Upper lobe of right lung (tissue), 1 donor: ENCODE measurements at places on chromosomes 3 and 15. TPM values are rescaled to one million over a fixed set of nuclear protein-coding genes. Genes with fewer than 3 reads are reported as not detected.

GRCh38 chr3:183159333-183159732 is 3.2 kb downstream of the LAMP3 start:
- peaks cover 23% of the 10 kb centered on the region for H3K27me3 ChIP-seq
- no peak for DNase-seq
- peak overlapping the region; percentile 70 for H3K27ac ChIP-seq
- H3K4me3 ChIP-seq = peak overlapping the region; percentile 59
- H3K4me1 ChIP-seq = peaks cover 3% of the 10 kb centered on the region
- no peaks in the 10 kb centered on the region for H3K36me3 ChIP-seq

DNA sequence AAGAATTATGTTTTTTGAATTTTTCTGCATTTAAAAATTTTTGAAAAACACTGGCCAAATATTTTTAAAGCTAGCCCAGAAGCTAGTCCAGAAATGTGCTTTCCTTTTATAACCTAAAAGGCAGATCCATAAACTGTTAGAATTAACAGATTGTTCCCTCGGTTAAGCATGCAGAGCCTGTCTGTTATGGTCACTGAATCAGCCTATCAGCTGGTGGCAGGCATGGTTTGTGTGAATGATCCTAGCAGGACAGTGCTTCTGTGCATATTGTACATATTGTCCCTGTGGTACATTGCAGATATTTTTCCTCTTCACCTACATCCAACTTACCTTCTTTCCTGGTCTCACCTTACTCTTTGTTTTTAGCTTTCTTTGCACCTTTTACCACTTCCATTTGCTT is 53.3 kb downstream of the RARB start:
- H3K36me3 ChIP-seq = no peaks in the 10 kb centered on the region
- H3K27ac ChIP-seq = no peak overlapping the region

GRCh38 chr3:150149651-150150051 is 179.0 kb upstream of the PFN2 start:
- no peaks in the 10 kb centered on the region for H3K4me1 ChIP-seq
- no peak for DNase-seq
- no peaks in the 10 kb centered on the region for H3K36me3 ChIP-seq
- no peaks in the 10 kb centered on the region for H3K27me3 ChIP-seq

DNA sequence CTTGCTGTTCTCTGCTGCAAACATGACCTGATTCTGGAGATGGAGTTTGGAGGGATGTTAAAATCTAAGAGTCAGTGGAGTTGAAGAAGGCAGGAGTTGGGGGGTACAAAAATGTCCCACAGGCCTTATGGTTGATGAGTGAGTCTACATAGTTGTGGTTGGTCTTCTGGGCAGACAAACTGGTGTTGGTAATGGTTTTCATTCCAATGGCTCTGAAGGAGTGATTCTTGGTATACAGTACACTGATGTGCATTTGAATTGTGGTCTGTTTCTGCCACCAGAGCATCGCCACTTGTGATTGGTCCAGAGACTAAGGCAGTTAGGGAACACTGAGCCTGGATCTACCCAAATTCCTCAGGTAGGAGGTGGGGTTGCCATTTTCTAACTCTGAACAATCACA is 514.1 kb upstream of the CFAP20DC start:
- H3K4me1 ChIP-seq = no peaks in the 10 kb centered on the region
- H3K36me3 ChIP-seq = no peaks in the 10 kb centered on the region
- H3K4me3 ChIP-seq = no peak overlapping the region
- no peaks in the 10 kb centered on the region for H3K27me3 ChIP-seq

- H3K36me3 ChIP-seq = no peaks in the 10 kb centered on the region
These were observed 112.4 kb downstream of the ABI3BP start for GRCh38 chr3:100880845-100881244.

ANKRD63 gene
- not detected for total RNA-seq

DNA sequence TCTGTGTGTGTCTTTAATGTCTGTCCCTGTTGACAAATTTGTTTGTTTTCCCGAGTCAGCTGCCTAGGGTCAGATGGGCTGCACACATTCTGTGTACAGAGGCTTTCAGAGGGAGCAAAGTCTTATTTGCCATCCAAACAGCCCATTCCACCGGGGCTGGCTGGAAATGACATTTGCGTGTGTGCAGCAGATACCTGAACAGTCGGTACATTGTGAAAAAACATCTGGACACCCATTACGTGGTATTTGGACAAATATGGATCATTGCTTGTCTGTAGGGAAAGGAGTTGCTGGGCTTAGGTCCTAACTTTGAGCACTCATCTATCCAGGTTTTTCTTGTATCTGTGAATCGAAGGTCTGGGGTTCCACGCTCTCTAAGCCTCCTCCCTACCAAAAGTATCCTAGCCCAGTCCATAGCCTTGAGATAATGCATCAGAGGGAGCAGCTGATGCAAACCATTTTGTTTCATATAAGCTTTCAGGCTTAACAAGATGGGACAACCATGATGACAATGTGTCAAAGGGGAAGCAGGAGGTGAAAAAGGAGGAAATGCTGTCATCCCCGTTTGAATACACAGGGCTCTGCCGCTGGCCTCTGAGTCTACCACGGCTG is 22.2 kb upstream of the CMTM8 start:
- H3K4me3 ChIP-seq = no peak overlapping the region
- no peaks in the 10 kb centered on the region for H3K27me3 ChIP-seq
- H3K4me1 ChIP-seq = no peaks in the 10 kb centered on the region
- no peaks in the 10 kb centered on the region for H3K36me3 ChIP-seq
- no peak for DNase-seq
- no peak overlapping the region for H3K27ac ChIP-seq

WDR93 gene
- total RNA-seq = not detected

DNA sequence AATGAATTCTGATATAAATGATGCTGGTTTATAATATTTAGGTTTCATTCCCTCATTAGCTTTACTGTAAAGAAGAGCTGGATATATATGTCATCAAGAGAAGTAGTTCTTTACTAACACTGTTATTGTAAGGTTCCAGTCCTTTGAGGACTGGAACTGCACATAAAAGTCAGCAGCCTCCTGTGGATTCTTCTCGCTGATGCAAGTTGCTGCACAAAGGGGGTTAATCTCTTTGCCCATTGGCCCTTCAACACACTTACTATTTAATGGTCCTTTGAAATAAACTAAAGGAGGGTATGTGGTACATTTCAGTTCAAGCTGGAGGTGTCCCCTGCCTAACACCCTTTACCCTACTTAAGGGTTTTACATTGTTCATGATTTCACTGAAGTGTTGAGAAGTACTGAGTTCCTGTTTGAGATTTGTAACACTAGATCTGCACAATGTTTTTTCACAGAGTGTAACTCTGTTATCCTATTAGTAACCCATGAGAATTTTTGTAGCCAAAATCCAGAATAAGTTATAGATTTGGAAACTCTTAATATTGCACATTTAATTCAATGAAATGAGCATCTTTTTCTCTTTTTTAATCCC is 43.9 kb downstream of the NR2C2 start:
- no peaks in the 10 kb centered on the region for H3K27me3 ChIP-seq
- no peak for DNase-seq
- no peak overlapping the region for H3K27ac ChIP-seq
- peaks cover 15% of the 10 kb centered on the region for H3K4me1 ChIP-seq

PLA2G4D gene
- not detected for total RNA-seq

DNA sequence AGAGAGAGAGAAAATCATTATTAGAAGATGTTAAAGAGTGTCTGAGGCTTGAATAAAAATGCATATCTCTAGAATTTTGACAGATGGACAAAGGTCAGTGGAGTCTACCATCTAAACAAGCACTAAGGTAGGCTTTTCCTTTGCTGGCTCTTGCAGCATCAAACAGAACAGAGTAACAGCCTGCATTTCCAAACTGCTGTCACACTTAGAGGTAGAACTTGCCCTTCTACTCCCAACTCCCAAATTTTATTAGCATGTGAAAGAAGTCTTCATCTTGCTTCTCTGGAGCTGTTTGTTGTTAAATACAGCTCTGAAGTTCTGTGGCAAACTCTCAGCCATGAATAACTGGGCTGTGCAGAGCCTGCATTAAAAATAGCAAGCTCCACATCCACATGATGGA is 4.1 kb upstream of the MB21D2 start:
- no peaks in the 10 kb centered on the region for H3K36me3 ChIP-seq
- no peaks in the 10 kb centered on the region for H3K27me3 ChIP-seq
- H3K4me1 ChIP-seq = peaks cover 6% of the 10 kb centered on the region
- H3K27ac ChIP-seq = no peak overlapping the region

DNA sequence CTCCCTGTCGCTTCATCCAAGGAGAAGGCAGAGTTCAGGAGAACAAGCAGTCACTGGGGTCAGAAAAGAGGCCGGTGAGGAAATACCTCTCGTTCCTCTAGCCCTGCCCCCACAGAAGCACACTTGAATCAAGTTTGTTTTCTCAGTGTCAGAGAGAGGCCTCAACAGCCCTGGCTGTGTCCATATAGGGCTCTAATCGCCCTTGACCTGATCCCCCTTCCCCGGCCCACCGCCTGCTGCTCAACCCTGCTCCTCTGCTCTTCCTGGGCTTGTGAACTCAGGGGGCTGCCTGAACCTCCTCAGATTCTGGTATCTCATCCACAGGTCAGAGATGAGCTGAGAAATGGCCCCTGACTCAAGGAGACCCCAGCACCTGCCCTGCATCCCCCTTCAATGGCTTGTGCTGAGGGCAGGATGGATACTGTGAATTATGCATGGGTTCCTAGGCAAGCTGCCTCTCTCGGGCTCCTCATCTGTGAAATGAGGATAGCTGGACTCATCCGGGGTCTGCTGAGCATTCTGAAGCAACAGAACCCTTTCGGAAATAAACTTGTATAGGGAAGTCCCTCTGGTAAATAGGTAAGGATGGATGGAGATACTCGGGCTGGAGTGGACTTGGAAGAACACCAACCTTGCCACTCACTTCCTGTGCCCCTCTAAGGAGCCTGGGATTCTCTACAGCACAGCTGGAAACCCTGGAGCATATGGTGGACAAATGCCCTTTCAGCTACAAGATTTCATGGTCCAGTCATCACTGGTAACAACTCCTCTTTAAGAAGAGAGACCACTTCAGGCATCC is 147.5 kb downstream of the STT3B start:
- no peaks in the 10 kb centered on the region for H3K27me3 ChIP-seq
- peak; percentile 65 for DNase-seq
- no peaks in the 10 kb centered on the region for H3K4me1 ChIP-seq
- no peaks in the 10 kb centered on the region for H3K36me3 ChIP-seq

DNA sequence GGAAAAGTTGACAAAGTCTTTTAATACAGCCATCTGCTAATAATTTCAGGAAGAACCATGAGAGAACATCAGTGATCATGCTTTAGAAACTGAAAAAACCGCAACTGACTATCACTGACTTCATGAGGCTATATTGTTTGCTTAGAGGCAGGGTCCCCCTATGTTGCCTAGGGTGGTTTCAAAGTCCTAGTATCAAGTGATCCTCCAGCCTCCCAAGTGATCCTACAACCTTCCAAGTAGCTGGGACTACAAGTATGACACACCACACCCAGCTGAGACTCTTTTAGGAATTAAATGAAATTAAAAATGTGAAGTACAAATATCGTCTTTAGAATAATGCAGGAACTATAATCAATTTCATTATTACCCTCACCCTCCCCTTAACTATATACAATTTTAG is 58.3 kb upstream of the CSPG5 start:
- no peak overlapping the region for H3K27ac ChIP-seq
- H3K36me3 ChIP-seq = peaks cover 65% of the 10 kb centered on the region
- H3K4me3 ChIP-seq = no peak overlapping the region
- no peak for DNase-seq
- no peaks in the 10 kb centered on the region for H3K4me1 ChIP-seq

UBAP1L gene
- total RNA-seq = 4.9 TPM

DNA sequence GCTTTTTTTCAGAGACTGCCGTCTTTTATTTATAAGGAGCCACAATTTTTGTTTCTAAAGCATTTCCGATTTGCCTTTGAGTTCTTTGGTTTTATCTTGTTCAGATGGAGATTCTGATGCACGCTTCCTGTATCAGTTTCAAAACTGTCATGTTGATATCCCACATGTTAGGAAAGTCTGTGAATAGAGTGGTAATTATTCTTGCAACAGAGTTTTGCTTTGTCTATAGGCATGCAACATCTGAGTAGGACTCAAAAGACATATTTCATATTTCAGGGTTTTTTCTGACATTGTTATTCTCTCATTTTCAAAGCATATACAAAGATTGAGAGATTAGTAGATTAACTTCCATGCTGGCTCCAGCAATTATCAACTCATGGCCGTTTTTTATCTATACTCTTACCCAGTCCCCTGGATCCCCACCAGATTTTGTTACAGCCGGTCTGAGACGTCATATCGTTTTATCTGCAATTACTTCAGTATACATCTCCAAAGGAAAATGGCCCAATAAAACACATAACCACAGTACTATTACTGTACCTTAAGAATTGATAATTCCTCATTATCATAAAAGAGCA is 22.4 kb downstream of the PAQR5 start:
- H3K36me3 ChIP-seq = no peaks in the 10 kb centered on the region
- DNase-seq = no peak
- H3K4me3 ChIP-seq = no peak overlapping the region
- H3K4me1 ChIP-seq = peaks cover 12% of the 10 kb centered on the region
- H3K27ac ChIP-seq = peak overlapping the region; percentile 14

- H3K4me3 ChIP-seq = no peak overlapping the region
- no peaks in the 10 kb centered on the region for H3K36me3 ChIP-seq
- DNase-seq = no peak
- no peaks in the 10 kb centered on the region for H3K4me1 ChIP-seq
- no peak overlapping the region for H3K27ac ChIP-seq
These were observed 2.1 kb downstream of the MAGEL2 start for GRCh38 chr15:23645371-23646164.

DAZL gene
- total RNA-seq = not detected

PLCB2 gene
- 61.2 TPM for total RNA-seq

DNA sequence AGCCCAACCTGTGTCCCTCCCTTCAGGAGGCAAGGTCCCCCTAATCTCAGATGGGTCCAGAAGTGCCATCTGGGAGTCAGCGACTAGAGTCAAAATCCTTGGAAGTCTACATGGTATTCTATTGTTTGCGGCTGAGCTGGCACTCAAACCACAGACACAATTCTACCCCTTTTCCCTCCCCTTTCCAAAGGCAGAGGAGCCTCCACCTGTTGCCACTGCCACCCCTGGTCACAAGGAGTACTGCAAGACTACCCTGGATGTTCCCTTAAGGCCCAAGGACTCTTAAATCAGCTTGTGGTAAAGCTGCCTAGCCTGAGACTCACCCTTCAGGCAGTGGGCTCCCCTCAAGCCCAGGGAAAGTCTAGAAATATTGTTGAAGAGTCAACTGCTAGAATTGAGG is 4.3 kb upstream of the OR5H6 start:
- no peaks in the 10 kb centered on the region for H3K4me1 ChIP-seq
- H3K27ac ChIP-seq = no peak overlapping the region
- no peak overlapping the region for H3K4me3 ChIP-seq

- no peak for DNase-seq
- H3K4me1 ChIP-seq = no peaks in the 10 kb centered on the region
- no peak overlapping the region for H3K27ac ChIP-seq
These were observed 356.5 kb downstream of the ZIC4 start for GRCh38 chr3:147049821-147050220.

DNA sequence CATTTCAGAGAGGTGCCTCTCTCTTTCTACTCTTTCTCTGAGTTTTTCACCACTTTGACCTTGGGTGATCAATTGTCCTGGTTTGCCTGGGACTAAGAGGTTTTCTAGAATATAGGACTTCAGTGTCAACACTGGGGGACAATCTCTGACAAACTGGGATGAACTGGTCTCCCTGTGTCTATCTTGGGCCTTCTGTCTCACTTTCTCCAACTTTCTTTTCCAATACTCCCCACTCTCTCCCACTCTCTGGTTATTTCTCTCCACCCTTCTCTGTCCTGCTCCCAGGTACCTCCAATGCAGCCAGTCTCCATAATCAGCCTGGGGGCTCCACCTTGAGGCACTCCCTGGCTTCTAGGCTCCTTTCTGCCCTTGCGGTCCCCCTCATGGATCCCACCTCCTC is 4.7 kb upstream of the ITGA11 start:
- H3K4me1 ChIP-seq = peaks cover 6% of the 10 kb centered on the region
- H3K27ac ChIP-seq = no peak overlapping the region
- DNase-seq = no peak
- H3K36me3 ChIP-seq = no peaks in the 10 kb centered on the region
- no peak overlapping the region for H3K4me3 ChIP-seq

CCDC54 gene
- total RNA-seq = not detected
